ENCODE measurements at places on chromosomes 2 and 18. TPM values are rescaled to one million over a fixed set of nuclear protein-coding genes. Genes with fewer than 3 reads are reported as not detected.

The IL36G gene
- 0.29 TPM for total RNA-seq

The REL gene
- 31.0 TPM for total RNA-seq

The CACNB4 gene
- 0.80 TPM for total RNA-seq

The UPP2 gene
- 0.07 TPM for total RNA-seq

The RUFY4 gene
- total RNA-seq, result 3.3 TPM

The ELOA2 gene
- not detected for total RNA-seq

The MALL gene
- total RNA-seq, result not detected

The FTCDNL1 gene
- total RNA-seq, result 0.71 TPM

The SKA1 gene
- total RNA-seq, result 27.0 TPM

All from T-helper 1 cell treated with Interleukin-12 subunit alpha and Interleukin-12 subunit beta and Interleukin-4 antibody, amounts not matched to agents 30 ng/mL and 1 ng/mL, for 36 hours (primary cell).